CD14-positive monocyte (primary cell): ENCODE measurements at places on chromosomes 1 and 21.
A peak's percentile ranks its signal among the peaks of the same experiment; 100 is the strongest.

DNA sequence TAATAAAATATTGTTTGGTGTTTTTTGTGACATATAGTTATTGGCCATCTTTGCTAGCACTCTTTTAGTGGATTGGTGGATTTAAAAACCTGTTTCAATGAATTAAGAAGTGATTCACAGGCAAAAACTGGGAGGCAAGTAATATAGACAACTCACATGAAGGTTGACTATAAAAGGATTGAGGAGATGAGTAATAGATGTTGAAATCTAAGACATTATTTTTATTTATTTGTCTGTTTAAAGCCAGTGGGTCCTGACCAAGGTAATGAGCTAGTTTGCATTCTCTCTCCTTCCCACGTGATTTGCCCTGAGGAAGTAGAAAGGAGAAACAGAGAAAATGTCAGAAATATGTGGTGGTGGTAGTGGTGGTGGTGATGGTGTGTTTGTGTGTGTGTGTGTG lies 351.5 kb upstream of the ZP4 start:
- DNase-seq, result no peak

DNA sequence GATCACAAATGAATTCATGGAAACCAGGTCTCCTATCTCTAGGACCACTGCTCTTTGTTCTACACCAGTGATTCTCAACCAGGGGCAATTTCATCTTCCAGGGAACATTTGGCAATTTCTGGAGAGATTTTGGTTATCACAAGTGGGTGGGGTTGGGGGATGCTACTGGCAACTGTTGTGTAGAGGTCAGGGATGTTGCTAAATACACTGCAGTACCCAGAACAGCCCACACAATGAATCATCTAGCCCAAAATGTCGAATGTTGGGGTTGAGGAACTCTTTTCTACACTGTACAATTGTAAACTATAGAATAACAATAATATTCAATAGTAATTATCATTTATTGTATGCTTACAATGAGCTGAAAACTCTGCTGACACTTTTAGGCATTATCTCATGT lies 55.7 kb upstream of the UBE2U start:
- no peak for DNase-seq

GRCh38 chr21:41895643-41896493 lies 16.7 kb upstream of the PRDM15 start:
- peak; percentile 17 for DNase-seq

DNA sequence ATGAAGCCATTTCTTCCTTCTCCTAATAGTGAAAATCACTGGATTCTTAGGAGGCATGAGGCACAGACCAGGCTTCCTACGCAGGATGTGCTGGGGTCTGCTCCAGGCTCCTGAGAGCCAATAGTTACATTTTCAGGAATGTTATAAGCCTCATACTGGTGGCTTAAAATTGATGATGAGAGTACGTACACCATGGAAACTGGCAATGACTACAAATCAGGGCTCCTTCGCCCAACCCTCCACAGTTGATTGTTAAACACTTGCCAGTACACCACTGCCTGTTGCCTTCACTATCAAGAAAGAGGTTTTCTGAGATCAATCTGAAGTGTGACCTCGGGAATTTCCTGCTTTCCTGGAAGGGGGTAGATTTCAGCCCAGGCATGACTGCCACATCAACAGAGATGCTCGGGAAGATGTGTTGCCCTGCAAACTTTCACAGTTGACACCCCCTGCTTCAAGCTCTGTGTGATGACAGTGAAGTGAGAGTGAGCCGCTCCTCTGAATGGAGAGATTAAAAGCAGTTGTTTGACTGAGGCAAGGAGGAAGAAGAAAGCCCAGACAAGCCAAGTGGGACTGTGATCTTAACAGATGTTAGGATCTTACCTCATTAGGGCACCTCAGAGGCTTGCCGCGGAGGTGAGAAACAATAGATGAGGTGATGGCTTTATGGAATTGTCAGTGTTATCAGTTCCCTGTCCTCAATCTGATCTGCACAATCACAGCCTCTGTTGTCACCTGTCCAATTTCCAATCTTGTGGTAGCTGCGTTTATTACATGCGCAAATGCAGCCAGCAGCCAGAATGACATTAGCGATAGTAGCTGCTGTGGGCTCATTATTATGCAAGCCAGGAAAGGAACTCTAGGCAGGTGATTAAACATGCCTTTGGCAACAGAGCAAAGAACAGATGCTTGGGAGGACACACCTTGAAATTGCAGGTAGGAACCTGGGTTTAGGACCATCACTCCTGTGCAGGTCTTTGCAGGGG lies 277.3 kb downstream of the KAZN start:
- no peak for DNase-seq

- DNase-seq, result no peak
Observed at GRCh38 chr1:192706936-192707335, 71.0 kb downstream of the RGS13 start.
